Sigmoid colon (tissue), 7 donors: ENCODE measurements at places on chromosomes 12 and 14. TPM values are rescaled to one million over a fixed set of nuclear protein-coding genes. Genes with fewer than 3 reads are reported as not detected.

The COQ5 gene
- 27.2 TPM for total RNA-seq

The NCAPD2 gene
- 11.9 TPM for total RNA-seq

DNA sequence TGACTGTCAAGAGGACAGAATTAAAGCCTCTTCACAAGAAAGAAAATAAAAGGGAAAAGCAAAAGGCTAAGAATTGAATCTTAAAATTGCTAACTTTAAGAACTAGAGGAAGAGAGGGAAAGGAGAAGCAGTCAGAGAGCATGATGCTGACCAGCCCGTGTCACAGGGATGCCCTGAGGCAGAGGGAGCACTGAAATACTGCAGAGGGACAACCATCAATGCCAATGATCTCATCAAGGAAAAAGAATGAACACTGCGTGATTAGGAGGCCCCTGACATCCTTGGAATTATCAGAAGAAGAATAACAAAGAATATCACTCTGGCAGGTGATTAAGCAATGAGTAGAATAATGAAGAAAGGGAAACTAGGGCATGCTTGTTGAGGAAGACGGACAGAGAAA, 252.2 kb upstream of the GRIP1 start:
- DNase-seq, result no peak

DNA sequence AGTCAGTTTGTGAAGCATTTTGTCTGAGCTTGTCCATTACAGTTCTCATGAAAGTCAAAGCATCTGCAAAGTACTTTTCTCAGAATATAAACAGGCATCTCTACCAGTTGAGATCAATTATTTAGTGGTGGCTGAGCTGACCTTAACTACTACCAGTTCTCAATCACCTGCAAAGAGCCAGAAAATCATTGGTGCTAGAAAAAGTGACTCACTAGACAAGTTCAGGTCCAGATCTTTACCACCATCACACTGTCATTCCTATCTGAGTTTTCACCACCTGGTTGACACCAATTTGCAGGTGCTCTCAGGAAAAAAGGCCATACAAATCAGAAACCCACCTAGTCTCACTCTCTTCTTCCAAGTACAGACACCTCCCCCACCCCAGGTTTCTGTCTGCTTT, 33.3 kb downstream of the ITPR2 start:
- DNase-seq, result no peak

GRCh38 chr12:43154498-43155045, 397.4 kb downstream of the ADAMTS20 start:
- no peak for DNase-seq

DNA sequence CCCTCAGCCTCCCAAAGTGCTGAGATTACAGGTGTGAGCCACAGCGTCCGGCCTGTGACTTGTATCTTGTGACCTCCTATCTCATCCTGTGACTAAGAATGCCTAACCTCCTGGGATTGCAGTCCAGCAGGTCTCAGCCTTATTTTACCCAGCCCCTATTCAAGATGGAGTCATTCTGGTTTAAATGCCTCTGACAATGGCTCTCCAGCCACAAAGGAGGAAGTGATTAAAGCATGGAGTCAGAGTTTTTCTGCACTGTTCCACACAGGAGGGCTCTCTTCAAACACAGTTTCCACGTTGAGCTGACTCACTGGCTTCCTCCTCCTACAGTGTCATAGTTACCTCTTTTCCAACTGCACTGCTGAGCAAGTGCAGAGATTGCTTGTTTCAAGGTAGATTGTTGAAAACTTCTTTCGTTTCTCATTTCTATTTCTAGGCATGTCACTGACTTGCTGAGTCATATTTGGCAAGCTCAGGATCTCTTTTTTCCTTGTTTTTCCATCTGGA, 383.8 kb downstream of the PCNX1 start:
- no peak for DNase-seq
